ENCODE measurements at places on chromosomes 7 and 10.

DNA sequence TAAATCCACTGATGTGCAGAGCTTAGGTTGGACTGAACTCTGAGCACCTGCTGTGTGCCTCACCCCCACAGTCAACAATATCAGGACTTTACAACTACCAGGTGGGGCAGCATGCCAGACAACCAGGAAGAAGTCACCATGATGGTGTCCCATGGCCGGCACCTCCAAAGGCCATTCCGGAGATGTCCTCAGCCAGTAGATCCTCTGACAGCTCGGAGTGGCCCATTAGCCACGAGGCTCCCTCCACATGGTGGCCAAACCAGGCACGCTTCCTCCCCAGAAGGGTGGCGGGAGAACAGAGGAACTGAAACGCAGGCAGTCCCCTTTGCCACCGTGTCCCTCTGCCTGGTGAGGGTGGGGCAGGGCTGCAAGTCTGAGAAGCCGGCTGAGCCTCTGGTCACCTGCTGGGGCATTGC lies 390.0 kb downstream of the TNS3 start:
- no peak for DNase-seq

- no peak for DNase-seq
Observed at GRCh38 chr7:74143383-74143782, 30.8 kb upstream of the EIF4H start.

GRCh38 chr10:71473671-71474599 lies 77.2 kb downstream of the CDH23 start:
- no peak for DNase-seq

GRCh38 chr10:53952698-53953630 lies 848.1 kb downstream of the PCDH15 start:
- DNase-seq = no peak

- DNase-seq = no peak
Observed at GRCh38 chr7:129170441-129171021, 17.9 kb upstream of the SMO start.

GRCh38 chr7:18018296-18019215 lies 9.1 kb downstream of the PRPS1L1 start:
- no peak for DNase-seq

- no peak for DNase-seq
Observed at GRCh38 chr10:63467841-63468240, 2.1 kb upstream of the JMJD1C start.

- peak; percentile 78 for DNase-seq
Observed at GRCh38 chr10:112792487-112793201, 157.4 kb upstream of the TCF7L2 start.

GRCh38 chr7:121499624-121500023 lies 103.5 kb upstream of the FAM3C start:
- DNase-seq = no peak

DNA sequence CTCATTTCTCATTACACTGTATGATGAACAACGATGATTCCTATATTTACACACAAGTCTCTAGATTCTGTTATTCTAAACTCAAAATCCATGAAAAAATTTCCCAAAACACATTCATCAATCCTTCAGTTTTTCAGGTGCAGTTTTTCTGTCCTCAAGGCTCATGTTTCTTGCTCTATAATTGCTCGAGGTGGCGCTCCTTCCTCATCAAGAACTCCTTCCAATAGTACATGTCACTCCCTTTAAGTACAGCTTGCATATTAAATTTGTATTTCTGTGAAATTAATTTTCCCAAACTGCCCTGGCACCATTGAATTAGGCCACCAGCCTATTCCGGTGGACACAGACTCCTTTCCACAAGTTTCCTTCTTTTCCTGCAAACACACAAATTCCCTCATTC lies 188.7 kb upstream of the MINDY3 start:
- DNase-seq = no peak

- DNase-seq = no peak
Observed at GRCh38 chr7:18538554-18539250, 43.2 kb downstream of the HDAC9 start.

DNA sequence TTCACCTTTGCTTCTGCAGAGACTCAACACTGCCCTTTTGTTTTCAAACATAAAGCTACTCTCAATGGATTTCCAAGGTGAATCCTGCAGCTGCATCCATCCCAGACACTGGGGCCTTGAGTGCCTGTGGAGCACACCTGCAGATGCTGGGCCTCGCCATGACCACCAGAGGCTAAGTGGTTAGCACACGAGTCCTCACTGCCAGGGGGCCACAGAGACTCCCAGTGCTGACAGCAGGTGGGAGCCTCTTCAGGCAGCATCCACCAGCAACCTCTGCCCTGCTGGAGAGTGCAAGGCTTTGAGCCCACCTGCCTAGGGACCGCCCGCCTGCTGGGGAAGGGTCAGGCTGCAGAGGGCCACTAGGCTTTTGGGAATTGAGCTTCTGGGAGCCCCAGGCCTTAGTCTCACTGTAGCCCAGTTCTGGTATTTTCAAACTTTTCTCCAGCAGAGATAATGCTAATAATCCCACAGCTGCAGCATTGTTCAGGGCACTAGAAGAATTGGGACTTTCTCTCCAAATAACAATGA lies 9.4 kb upstream of the HPS1 start:
- DNase-seq = no peak

DNA sequence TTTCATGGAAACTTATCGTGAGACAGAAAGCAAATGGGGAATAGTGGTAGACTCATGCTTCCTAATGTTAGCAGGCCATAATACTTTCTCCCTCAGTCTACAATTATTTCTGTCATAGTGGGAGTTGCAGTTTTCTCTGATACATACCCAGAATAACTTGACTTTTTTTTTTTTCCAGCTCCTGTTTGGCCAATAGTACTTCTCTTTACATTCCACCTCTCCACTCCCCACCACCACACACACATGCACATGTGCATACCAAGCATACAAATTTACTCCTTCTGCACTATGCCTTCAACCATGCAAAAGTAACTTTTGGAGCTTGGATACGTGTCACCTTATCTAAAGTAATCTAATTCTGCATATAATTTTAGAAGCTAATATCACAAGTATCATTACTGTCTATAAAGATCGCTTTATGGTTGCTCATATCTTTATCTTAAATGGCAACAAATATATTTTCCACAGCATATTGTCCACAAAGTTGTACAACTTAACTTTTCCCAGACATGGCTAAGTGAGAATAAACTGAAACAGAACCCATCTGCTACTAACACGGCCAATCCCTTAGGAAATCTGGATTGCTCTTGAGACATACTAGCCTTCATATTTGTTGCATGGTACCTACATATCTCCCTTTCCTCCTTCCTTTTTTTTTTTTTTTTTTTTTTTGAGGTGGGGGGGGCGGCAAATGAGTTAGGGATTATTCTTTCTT lies 49.0 kb downstream of the TES start:
- DNase-seq = no peak

DNA sequence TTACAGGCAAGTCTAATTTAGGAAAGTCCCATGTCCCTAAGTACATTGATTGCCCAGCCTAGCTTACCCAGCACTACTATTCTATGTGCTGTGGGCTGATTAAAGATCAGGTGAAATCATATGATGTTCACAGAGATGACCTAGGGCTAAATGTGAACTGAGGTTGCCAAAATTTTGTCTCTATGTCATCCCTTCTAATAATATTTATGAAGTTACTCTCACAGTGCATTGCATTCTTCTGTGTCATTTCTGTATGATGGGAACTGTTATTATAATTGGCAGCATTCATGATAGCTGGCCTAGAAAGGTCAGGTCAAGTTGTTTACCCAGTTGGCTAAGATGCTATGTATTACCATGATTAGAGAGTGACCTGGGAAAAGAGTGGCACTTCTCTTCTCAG lies 2.8 kb upstream of the PDK4 start:
- DNase-seq = no peak

Measured in kidney (tissue), 22 donors.